Panc1 (cell line): ENCODE measurements at places on chromosomes 16 and 17.

GRCh38 chr17:45131616-45132319 is 547 bp downstream of the PLCD3 start:
- DNase-seq = no peak

GRCh38 chr16:31694461-31694860 is 166.8 kb downstream of the AHSP start:
- DNase-seq = no peak

- no peak for DNase-seq
These were observed 12.2 kb downstream of the CMC2 start for GRCh38 chr16:80994451-80994850.

GRCh38 chr17:76685366-76685765 is 25.4 kb downstream of the MXRA7 start:
- no peak for DNase-seq

GRCh38 chr17:58332778-58333735 is 4.5 kb upstream of the TSPOAP1 start:
- no peak for DNase-seq

- no peak for DNase-seq
These were observed 9.7 kb downstream of the CCDC57 start for GRCh38 chr17:82202981-82203380.

DNA sequence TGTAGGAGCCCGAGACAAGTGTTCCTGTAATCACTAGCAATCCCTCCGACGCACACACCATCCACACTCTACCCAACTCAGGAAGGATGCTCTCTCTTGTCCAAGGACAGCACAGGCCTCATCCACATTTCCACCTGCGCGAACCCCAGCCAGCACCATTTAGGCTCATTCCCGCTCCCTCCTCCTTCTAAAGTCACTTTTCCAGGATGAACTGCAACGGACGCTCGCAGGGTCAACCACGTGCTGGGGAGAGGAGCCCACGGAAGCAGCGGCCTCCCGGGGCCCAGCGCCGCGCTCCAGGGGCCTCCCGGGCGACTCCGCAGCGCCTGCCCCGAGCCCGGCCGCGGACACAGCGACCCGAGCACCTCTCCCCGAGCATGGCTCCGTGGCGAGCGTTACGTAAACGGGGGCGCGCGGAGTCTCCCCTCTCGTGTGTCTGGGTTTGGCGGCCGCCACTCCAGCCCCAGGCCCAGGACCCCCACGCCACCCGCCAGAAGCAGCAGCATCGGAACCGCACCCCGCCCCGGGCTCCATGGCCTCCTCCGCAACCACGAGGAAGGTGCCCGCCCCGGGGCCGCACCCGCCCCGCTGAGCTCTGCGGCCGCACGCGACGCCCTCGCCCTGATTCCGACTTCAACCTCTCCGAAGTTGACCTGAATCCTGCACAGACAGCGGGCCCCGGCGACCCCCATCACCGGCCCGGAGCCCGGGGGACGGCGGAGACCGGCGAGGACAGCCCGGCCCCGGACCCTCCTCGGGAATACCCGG is 668 bp downstream of the USP36 start:
- no peak for DNase-seq

GRCh38 chr17:61443475-61443882 is 8.7 kb upstream of the TBX4 start:
- no peak for DNase-seq

GRCh38 chr17:49016775-49017463 is 19.7 kb downstream of the IGF2BP1 start:
- DNase-seq = no peak

DNA sequence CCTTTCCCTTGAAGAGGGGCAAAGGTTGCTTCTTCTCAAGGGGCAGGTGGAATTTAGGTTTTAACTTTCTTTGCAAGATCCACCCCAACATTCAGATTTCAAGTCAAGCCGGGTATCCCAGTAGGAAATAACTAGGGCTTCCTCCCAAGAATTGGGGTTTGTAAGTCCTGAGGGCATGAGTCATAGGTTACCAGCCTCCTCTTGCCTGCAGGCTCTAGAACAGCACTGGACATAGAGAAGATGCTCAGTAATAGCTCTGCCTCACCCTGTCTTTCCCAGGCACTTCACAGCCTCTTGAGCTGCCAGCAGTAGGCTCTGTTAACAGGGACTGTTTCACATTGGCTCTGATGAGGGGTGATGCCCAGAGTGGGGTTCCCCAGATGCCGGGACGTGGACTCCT is 35.8 kb upstream of the ZFP90 start:
- DNase-seq = no peak

DNA sequence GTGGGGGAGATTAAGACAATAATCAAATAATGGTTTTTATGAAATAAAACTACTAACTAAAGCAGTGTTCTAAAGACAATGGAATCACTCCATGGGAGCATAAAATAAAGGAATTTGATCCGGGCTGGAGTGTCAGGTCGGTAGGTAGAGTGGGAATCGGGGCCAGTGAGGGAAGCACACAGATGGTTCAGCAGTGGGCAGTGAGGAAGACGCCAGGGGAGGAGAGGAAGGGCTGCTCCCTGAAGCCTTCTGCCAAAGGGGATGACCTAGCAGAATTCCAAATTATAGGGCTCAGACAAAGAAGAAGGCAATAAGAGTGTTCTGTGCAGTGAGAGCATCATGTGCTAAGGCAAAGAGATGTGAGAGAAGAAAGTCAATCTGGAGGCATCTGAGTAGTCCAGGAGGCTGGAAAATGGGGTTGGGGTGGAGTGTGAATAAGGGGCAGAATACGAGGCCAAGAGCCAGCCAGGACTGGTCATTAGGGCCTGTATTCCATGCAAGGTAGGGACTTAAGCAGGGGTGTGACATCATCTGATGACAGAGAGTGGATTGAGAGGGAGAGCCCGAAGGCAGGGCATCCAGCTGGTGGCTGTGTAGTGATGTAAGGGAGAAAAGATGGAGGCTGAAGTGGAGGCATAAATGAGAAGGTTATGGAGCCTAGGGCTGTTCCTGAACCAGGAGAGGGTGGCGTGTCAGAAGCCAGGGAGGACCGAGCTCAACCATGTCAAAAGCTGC is 137.6 kb downstream of the COPRS start:
- DNase-seq = no peak

DNA sequence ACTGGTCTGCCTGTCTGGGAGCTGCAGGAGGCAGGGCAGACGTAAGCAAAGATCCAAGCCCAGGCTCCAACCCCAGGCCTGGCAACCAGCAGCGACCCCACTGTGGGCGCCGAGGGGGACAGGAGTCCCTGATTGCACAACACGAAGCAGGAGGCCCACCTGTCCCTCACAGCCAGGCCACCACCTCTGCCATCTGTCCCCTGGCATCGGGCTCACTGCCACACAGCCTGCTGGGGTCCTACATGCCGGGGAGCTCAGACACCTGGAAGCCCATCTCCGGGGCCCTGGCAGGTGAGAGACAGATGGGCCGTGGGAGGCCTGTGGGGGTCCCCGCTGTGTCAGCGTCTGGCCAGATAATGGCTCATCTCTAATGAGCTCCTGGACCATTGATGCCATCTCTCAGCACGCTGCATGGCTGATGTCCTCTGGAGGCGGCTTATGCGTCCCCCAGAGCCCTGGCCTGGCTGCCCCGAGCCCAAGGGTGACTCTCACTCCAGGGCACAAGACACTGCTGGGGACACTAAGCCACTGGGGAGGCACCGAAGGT is 11.3 kb upstream of the RASD1 start:
- DNase-seq = no peak

DNA sequence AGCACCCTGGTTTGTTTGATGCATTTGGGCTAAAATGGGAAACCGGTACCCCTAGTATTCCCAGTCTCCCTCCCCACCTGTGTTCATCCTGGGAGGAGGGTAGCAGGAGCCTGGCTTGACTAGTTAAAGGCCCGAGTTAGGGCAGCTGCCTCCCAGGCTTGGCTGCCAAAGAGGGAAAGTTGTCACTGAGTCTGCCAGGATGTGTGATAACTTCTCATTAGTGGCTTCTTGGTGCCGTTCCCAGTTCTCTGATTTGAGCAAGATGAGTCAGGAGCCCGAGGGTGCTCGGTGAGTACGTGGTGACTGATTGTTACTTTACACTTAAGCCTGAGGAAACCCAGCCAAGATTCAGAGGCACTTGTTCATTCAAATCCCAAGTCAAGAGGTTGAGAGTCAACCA is 2.5 kb downstream of the KRT32 start:
- DNase-seq = peak; percentile 90

GRCh38 chr16:87850009-87851006 is 19.0 kb downstream of the SLC7A5 start:
- no peak for DNase-seq

- no peak for DNase-seq
These were observed 13.5 kb upstream of the METRNL start for GRCh38 chr17:83065660-83066542.

DNA sequence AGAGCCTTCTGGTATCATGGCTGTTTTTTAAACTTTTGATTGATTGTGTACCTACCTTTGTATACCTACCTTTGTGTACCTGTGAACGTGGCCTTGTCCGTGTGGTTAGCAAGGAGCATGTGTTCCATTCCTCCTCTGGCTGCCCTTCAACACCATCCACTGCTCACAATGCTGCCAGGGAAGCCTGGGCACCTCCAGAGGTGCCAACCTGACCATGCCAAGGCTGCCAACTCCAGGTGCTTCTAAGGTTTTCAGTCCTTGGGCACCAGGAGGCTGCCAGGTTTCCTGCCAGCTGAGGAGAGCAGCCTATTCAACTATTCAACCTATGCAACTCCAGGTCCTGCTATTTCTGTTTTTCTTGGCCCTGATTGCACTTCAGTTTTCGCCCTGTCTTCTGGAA is 17.6 kb upstream of the ARL4D start:
- DNase-seq = no peak

GRCh38 chr17:79482727-79483521 is 127.9 kb downstream of the RBFOX3 start:
- DNase-seq = no peak
